Gastrocnemius medialis (tissue), 4 donors: ENCODE measurements at places on chromosomes 1 and 21. TPM values are rescaled to one million over a fixed set of nuclear protein-coding genes. Genes with fewer than 3 reads are reported as not detected.

The HIVEP3 gene
- total RNA-seq = 1.8 TPM

DNA sequence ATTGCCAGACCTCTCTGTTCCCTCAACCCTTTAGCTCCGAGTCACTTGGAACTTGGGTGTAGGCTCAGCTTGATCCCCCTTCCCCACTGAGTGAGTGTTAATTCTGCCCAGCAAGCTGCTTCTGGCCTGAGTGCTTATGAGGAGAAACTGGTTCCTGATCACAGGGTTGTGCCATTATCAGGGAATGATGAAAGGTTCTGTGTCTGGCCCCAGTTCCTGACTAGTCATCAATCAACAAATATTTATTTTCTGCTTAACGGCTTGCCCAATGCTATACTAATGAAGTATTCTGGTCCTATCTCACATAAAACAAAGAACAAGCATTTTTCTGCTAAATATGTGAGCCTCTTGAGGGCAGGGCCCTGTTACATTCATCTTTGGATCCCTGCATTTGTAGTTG lies 20.8 kb downstream of the CC2D1B start:
- no peak for DNase-seq

DNA sequence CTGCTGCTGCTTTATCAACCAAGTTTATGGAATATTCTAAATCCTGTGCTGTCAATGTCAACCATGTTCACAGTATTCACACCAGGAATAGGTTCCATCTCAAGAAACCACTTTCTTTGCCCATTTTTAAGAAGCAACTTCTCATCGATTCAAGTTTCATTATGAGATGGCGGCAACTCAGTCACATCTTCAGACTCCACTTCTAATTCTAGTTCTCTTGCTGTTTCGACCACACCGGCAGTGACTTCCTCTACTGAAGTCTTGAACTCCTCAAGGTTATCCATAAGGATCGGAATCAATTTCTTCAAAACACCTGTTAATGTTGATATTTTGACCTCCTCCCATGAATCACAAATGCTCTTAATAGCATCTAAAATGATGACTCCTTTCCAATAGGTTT lies 39.7 kb upstream of the IFNLR1 start:
- no peak for DNase-seq

DNA sequence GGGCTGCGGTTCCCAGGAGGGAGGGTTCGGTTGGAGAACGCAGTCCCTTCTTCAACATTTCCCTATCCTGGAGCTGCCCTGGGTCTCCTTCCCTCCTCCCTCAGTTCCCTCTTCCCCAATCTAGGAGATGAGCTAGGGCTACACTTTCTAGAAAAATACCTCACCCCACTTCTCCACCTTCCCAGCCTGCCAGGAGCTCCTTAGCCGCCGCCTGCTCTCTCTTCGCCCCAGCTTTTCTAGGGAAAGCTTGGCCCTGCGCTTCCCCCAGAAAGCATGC lies 488 bp upstream of the ADAMTS1 start:
- no peak for DNase-seq

- DNase-seq = no peak
Measured at GRCh38 chr1:154206196-154206595, at the start of gene CFAP141. Gene CFAP141, minus strand, starts transcription at chr1:154206333. Its CDS starts 26 bp downstream, at chr1:154206307.

DNA sequence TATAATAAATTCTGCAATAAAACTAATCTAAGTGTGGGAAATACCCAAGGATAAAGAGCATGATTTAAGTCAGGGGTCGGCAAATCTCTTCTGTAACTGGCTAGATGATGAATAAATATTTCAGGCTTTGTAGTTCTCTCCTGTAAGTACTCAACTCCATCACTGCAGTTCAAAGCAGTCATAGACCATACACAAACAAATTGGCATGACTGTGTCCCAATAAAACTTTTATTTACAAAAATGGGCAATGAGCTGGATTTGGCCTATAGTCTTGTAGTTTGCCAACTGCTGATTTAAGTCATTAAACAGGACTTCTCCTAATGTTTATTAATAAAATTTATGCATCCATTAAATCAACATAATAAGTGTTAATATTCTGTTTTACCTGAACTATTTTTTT lies 49.4 kb downstream of the EDEM3 start:
- DNase-seq = no peak

DNA sequence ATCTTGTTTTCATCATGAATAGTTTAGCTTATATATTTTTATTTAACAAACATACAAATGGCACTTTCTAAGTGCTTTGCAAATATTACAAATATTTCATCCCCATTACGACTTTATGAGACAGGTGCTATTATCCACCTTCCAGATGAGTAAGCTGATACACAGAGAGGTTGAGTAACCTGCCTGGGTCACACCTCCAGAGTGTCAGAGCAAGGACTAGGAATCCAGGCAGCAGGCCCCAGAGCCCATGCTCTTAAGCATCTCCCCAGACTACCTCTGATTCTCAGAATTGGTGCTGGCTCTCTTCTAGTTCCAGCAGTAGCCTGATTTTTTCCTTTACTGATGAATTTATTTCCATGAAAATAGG lies 40.0 kb downstream of the EPHB2 start:
- no peak for DNase-seq
